ENCODE measurements at places on chromosomes 1 and 21.
A peak's percentile ranks its signal among the peaks of the same experiment; 100 is the strongest.

DNA sequence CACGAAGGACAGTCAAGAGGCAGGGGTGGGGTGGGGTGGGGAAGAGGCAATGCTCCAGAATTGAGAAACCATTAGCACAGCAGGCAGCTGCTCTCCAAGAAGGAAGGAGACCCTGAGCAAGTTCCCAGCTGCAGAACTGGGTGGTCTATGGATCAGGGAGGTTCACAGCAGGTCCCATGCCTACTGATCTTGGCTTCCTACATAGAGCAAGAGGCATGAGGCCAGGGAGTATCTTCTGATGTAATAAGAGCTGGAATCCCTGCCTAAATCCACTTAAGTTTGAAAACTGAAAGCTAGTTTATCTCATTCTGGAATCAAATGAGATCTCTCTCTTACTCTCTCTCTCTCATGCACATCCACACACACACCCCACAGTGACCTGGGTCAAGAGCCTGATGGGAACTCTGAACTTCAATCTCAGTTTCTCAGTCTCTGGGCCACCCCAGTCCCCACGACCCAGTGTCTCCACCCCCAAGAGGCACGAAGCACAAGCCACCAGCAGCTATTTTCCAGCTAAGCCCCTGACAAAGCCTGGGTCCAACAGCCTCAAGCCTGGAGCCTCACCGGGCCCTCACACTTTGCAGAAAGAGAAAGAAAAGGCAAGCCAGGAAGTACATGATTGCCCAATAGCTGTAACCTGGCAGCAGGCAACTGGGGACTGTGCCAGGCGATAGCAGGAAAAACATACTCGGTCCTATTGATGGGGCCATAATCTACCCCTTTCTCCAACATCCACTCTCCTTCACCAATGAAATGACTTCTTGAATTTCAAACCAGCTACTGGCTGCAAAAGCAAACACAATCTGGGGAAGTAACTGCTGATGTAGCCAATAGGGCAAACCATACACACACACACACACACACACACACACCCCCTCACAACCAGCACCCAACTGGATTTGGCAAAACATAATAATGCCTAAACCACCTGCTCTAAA lies 2.2 kb downstream of the NUAK2 start:
- DNase-seq, result no peak

DNA sequence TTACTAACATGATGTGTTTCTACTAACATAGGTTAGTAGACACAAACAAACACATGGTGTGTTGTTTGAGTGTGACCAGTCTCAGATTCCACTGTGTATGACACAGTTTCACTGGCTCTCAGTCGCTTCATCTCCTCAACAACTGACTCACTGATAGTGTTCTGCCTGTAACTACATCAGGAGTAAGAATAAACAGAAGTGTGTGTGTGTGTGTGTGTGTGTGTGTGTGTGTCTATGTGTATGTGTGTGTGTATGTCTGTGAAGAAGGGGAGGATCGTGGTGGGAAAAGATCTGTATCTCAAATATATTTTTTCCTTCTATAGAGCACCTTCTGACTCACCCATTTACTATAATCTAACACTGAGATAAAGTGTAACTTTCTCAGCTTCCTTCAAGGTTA lies 391.0 kb downstream of the PTPRC start:
- no peak for DNase-seq

GRCh38 chr1:27603309-27603680 lies 649 bp downstream of the AHDC1 start:
- peak; percentile 48 for DNase-seq

DNA sequence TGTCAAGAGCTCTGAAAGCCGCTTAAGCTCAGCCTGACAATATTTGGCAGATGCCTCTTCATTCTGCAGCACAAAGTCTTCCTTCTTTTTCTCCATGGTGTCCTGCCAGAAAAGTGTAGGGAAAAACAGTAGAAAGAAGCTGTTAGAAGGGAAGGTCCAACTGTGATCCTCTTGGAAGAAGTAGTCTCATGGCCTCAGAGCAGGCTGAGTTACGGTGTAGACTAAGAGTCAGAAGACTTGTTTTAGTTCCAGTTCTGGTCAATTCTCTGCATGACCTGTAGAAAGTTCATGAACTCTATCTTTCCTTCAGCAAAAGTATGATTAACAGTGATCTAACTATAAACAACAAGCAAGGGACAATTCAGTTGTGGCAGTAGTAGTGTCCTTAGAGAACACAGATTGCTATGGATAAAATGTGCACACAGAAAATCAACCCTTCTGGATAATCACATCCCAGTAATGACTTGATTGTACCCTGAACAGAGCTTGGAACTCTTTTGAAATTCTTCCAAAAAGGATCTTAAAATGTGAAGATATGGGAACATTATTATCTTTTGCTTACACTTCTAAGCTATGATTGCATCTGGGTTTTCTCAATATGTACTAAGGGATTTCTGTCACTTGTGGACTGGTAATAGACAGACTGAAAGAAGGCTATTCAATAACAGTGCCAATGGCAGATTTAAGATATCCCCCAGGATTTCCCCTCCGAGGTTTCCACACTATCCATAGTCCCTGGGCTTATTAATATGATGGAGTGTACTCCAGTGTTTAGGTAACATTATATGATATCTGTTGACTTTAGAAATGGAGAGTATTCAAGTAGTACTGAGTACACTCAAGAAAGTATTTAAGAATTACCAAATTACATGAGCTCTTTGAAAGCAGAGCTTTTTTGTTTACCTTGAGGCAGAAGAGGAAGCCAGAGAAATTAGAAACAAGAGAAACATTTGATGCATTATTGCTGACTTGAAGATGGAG lies 22.1 kb upstream of the GBP2 start:
- DNase-seq, result no peak

DNA sequence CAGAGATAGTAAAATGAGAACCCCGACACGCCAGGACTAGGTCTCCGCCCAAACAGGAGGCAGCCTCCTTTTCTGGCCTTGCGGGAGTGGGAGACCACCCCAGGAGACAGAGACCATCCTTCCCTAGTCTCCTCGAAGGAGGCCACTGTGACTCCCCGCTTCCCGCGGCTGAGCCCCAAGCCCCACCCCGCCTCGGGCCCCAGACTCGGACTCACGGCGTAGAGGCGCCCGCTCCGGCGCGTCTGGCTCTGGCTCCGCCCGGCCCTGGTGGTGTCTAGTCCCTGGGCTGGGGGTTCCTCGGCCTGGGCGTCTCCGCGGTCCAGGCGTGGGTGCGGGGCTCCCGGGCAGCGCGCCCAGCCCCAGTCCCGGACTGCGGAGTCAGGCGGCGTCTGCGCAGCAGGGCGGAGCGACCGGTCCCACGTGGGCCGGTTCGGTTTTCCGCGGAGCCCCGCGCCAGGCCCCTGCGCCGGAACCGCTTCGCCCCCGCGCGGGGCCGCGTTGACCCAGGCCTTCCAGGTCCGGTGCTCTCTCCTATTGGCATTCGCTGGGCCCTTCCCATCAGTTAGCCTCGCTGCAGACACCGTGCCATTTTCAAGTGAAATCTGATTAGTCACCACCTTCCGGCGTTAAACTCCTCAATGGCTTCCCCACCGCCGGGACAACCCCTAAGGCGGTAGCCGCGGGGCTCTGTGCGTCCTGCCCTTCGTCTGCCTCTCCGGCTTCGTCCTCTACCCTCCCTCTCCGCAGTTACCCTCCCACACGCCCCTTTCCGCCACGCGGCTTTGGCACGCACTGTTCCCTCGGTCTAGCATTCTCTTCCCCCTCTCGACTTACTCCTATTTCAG lies at the start of gene C1orf216:
Gene C1orf216, minus strand, starts transcription at position 393 of the 845 bp plus-strand sequence. CDS start 2,563 bp downstream, outside the sequence.
- DNase-seq, result no peak

DNA sequence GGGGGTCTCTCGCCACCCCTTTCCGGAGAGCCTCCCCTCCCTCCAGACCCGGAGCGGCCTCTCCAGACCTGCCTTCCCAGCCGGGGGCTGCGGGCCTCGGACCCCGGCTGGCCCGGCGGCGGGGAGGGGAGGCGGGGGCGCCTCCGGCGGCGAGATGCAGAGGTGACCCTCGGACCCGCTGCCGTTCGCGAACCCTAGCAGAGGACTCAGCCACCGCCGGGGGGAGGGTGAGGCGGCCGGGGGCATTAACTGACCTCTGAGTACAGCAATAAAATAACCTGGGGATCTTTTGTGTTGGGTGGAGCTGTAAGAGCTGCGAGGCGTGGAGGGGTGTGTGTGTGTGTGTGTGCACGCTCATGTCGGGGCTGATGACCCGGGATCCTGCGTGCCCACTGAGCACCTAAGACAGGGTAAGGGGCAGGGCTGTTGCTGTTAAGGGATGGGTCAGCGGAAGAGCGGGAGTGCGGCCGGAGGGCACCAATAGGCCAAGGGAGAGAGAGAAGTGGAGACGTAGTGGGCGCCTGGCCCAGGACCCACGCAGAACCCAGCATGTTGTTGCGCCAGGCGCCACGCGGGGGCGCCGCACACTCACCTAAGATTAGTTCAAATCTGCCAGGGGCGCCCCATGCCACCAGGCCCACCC lies 6.3 kb downstream of the HAPLN2 start:
- DNase-seq, result peak; percentile 73

DNA sequence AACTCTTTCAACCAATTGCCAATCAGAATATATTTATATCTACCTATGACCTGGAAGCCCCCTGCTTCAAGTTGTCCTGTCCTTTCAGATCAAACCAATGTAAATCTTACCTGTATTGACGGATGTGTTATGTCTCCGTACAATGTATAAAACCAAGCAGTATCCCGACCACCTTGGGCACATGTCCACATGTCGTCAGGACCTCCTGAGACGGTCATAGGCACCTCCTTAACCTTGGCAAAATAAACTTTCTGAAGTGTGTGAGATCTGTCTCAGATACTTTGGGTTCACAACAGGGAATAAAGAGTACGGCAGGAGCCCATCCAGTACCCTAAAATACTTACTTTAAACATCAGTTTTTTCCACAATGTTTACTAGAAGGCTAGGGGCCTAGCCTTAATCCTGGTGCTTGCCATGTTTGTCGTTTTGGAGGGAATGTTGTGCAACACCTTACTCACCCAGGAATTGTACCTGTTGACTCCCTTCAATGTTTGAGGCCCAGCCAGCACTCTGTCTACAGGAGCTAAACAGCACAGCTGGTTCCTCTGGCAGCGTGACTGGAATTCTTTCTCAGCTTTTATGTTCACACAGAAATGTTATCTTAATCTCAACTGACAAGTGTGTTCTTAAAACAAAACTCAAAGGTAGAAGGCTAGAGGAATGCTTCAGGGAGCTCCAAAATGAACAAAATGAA lies 90.8 kb upstream of the USP25 start:
- DNase-seq, result no peak

DNA sequence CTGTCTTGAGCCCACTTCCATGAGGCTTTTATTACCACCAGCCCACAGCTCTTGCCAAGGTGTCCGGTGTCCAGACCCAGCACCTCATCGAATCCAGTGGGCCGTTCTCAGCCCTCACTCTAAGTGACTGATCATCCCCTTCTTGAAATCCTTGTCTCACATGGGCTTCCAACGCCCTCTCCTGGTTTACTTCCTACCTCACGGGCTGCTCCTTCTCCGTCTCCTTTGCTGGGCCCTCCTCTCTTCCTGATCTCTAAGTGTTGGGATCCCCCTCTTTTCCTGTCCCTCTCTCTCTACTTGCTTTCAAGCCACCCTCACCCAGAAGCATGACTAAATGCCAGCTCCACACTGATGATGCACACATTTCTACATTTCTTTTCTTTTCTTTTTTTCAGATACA lies 9.0 kb upstream of the RHBG start:
- DNase-seq, result peak; percentile 73

DNA sequence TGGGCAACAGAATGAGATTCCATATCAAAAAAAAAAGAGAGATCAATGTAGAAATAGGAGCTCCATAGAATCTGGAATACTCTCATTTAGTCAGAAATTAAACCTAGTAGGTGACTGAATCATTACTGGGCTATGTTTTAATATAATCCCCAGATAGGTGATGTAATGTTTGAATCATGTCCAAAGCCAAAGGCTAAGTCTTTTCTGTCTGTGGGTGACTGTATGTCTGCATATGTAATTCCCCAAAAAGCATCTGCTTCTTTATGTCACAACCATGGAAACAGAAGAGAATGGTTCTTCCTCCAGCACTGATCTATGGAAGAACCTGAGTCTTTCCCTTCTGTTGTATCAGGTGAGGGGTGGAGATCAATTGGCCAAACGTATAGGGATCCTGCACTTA lies 5.8 kb downstream of the LAMC2 start:
- DNase-seq, result no peak

DNA sequence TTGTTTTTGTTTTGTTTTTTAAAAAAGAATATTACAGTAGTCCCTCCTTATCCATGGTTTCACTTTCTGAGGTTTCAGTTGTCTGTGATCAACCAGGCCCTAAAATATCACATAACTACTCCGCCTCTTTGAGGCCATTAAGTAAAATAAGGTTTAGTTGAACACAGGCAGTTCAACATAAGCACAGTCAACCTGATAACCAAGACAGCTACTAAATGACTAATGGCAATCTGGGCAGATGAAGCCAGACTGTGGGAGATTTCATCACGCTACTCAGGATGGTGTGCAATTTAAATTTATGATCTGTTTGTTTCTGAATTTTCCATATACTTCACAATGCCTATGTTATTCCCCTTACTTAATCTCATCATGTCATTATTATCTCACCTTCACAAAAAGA lies 30.1 kb downstream of the LDLRAD1 start:
- DNase-seq, result no peak

GRCh38 chr1:175555266-175555665 lies 188.1 kb downstream of the TNR start:
- DNase-seq, result no peak

- DNase-seq, result no peak
Measured at GRCh38 chr1:63968663-63969440, 195.0 kb downstream of the ROR1 start.

DNA sequence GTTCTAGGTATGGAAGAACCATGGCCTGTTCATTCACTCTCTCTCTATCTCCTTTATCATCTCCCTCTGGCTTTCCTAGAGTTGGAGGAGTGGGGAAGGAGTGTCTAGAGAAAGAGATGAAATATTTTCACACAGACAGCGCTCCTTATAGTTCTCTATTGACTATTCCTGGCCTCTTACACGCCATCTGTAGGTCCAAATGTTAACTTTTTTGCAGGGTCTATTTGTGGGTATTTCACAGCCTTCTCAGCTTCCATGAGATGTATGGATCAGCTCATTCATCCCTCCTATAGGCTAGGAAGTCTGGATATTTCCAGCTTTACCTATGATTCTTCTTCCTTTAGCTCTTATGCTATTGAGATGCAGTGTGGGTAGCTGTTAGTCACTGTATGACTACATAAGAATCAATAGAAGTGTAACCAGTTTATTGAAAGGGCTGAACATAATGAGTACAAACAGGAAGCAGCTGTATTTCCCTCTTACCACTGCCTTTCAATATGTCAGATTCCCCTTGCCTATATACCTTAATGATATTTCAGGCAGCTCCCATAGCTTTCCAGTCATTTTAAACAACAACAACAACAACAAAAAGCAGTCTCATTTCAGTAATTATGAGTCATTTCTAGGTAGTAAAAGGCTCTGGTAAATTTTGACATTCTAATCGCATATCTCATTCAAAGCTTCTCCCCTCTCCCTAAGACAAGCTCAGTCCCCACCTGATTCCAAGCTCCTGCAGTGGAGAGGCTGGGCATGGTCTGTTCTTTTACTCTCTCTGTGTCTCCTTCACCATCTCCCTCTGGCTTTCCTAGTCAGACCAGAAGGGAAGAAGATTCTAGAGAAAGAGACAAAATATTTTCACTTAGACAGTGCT lies 149.5 kb downstream of the TTLL7 start:
- no peak for DNase-seq

DNA sequence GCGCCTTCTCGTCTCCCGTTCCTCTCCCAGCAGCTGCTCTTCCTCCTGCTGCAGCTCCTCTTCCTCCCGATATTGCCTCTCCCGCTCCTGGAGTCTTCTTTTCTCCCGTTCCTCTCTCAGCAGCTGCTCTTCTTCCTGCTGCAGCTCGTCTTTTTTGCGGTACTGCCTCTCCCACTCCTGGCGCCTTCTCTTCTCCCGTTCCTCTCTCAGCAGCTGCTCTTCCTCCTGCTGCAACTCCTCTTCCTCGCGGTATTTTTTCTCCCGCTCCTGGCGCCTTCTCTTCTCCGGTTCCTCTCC lies 5.3 kb downstream of the TCHH start:
- DNase-seq, result no peak
